ENCODE measurements at places on chromosomes 16 and 17.

DNA sequence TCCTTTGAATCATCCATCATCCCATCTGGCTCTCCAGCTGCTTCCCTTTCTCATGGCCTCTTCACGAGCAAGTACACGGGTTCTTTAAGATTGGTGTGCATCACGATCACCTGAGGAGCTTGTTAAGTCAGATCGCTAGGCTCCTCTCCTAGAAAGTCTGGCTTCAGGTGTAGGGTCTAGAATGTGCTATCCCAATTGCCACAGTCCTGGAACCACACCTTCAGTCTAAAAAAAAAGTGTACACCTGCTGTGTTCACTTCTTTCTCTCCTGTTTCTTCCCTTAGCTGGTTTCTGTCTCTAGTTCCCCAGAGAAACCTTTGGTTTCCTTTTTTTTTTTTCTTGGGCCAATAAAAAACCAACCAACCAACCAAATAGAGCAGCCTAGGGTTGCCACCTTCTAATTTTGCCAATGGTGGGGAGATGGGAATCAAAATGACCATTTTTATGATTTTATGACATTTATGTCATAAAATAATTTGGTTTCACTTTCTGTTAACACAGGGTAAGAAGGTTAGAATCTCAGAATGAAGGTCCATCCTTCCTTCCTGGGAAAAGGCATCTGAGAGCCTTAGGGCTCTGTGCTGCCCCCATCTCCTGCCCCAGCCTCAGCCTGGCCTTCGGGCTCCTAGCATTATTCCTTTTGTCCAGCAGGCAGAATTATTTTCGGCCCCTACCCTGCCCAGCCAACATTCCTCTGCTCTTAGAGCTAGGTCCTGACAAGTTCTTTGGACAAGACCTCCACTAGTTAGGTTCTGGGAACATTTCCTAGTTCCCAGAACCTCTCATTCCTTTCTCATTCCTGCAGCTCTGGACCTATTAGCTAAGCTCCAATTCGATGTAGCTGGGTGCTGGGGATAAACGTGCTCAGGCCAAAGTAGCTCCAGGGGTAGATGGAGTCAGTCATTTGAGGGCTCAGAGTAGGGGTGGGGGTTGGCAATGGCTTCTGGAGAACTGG is 1.9 kb upstream of the GGT6 start:
- no peak for DNase-seq

GRCh38 chr16:63938661-63939060 is 1183.2 kb downstream of the CDH11 start:
- no peak for DNase-seq

DNA sequence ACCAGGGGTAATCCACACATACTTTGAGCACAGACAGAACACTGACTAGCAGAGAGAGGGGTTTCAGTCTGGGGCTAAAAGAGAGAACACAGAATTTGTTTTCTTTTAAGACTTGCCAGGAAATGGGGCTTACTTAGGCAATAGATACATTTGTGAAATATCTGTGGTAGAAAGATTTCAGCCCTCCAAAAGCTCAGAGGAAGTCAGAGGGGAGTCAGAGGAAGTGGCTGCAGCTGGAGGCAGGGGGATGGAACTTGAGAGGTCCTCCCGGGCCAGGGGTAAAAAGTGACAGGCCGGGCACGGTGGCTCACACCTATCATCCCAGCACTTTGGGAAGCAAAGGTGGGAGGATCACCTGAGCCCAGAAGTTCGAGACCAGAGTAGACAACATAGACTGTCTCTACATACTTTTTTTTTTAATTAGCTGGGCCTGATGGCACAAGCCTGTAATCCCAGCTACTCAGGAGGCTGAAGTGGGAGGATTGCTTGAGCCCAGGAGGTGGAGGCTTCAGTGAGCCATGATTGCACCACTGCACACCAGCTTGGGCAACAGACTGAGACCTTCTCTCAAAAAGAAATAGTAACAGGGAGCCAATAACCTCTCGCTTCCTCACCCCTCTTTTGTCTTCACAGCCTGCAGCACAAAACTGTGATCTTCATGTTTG is 49.9 kb downstream of the NLRC5 start:
- DNase-seq, result no peak

DNA sequence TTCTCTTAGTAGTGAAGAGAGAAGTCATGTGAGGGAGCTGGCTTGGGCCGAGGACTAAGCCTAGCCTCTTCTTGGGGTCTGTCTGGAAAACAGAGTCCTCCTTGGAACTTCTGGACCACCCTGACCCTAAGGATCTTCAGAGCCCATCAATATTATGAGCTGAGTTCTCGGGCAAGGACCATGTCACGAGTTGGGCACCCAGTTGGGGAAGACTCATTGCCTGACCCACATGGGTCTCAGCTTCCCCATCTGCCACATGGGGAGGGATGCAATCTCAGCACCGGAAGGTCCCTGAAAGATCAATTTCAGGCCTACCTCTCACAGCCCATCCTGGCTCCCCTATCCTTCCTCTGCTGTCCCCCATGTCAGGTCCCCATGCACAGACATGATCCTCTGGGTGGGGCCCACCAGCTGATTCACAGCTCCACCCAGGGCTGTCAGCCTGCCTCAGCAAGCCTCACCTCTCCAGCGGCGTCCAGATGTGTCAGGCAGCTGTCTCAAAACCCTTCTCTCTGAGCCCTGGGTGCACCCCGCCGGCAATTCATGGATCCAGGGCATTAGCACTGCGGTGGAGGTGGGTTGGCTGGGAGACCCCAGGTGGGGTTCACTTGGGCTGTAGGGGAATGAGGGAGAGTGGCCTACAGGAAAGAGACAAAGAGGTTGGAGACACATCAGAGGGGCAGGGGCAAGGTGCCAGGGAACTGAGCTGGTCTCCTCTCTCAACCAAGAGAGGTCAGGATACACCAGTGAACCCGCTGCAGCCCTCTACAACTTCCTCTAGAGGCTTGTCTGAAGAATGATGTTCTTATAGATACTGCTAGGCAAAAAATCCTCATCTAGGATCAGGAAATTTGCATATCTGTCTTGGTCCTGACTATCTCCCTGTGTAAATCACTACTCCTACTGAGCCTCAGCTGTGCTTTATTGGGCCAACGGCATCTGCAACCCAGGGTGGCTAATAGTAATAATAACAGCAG is 1.8 kb downstream of the NLRP1 start:
- DNase-seq, result no peak

- no peak for DNase-seq
Measured at GRCh38 chr17:72511242-72511641, 390.4 kb downstream of the SOX9 start.

- no peak for DNase-seq
Measured at GRCh38 chr17:54903375-54903774, 2.7 kb downstream of the TOM1L1 start.

DNA sequence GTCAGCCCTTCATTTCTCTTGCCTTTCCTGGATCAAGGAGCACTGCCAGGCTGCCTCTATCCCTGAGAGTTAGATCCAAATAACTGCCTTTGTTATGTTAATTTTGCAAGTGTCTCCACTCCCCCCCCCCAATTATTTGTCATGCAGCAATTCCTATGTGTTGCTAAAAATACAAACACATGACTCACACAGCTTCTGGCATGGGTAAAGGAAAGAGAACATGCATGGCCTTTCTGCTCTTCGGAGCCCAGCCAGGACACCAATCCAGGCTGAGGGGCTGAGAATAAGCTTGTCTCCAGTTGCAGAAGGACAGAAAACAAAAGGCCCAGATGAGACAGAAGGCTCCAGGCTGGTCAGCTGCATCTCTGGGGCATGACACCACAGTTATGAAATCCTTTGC is 148.0 kb upstream of the TNRC6C start:
- no peak for DNase-seq

DNA sequence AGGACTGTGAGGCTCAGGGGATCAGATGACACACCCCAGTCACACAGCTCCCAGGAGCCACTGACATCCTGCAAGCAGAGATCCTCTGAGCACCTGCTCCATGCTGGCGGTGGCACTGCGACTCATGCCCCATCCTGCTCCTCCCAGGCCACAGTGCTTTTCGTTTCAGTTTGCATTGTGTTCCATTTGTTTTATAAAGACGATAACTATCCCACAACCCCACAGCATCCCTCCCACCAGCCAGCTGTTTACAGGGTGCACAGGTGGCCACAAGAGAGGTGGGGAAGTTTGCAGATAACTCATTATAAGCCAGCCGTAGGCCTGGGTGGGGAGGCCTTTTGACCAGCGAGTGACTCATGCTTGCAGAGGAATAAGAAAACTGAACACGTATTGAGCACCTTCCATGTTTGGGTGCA is 28.2 kb downstream of the BCO1 start:
- no peak for DNase-seq

DNA sequence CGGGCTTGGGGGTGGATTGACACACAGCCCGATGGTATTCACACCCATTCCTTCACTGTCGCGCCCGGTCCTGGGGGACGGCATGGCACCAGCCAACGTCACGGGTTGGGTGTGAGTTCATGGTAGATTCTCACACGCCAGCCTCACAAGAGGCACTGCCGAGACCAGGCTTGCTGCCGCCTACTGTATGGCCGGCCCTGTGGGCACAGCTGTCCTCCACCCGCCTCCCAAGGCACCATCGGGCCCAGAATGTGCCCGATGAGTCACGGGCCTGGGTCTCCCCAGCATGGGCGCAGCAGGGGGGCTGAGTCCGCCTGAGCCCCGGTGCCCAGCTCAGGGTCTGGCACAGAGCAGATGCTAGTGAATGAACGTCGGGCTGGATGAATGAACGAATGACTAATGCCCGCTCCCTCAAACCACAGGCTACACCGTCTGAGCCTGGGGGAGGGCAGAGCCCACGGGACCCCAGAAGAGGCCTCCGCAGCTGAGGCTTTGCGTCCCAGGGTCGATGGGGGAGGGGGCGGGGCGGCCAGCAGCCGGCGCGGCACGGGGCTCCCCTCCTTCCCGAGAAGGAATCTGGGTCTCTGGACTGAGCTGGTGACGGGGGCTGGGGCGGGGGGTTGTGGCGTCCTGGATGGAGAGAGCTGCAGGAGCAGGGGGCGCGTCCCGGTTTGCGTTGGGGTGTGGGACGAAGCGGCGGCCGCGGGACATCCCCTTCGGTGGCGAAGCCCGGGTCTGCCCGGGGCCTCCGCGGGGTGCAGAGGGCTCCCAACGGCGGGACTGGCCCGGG is 829 bp downstream of the PITPNM3 start:
- no peak for DNase-seq

DNA sequence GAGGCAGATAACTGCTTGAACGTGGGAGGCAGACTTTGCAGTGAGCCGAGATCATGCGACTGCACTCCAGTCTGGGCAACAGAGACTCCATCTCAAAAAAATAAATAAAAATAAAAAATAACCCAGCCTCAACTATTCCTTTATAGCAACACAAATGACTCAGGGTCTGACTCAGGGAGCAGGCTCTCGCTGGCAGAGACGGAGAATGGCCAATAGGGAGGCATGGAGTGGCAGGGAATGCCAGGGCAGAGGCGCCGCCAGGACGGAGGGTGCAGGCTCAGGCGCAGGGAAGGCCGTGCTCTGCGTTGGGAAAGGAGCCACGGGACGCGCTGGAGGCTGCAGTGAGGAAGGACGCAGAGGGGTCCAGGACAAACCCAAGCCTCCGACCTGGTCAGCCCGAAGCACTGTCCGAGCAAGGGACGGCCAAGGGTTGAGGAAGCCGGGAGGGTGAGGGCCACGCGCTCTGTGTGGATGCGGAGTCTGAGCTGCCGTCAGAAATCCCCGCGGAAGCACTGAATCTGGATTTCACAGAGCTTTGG is 40.3 kb downstream of the PKD1 start:
- DNase-seq, result no peak

- no peak for DNase-seq
Measured at GRCh38 chr17:5260542-5260941, 21.5 kb upstream of the RABEP1 start.

Measured in stimulated activated CD4-positive, alpha-beta T cell treated with anti-CD3 and anti-CD28 coated beads, Interleukin-2, amount 100 ng/mL, for 4 hours (primary cell).